ENCODE measurements at places on chromosomes 11 and 22. TPM values are rescaled to one million over a fixed set of nuclear protein-coding genes. Genes with fewer than 3 reads are reported as not detected.

DNA sequence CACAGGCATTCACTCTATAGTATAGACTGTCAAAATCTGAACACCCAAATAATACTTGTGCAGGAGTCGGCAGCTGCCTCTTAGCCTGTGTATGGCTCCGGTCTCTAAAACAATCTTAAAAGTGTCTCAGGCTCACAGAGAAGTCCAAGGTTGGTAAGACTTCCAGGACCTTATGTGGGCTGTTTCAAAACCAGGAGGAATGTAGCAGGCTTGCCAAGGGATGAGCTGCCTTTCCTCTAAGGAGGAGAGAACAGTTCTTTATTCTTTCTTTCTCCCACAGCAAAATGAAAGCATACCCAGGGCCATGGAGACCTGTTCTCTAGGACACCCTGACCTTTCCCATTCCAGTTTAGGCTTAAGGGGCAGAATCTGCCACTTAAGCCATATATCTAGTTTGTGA lies 176.5 kb downstream of the TRPC6 start:
- H3K4me1 ChIP-seq = no peaks in the 10 kb centered on the region
- H3K36me3 ChIP-seq = no peaks in the 10 kb centered on the region
- H3K4me3 ChIP-seq = no peak overlapping the region
- no peak overlapping the region for H3K27ac ChIP-seq
- DNase-seq = peak; percentile 34

GRCh38 chr11:9626496-9627394 lies 37.1 kb upstream of the SWAP70 start:
- H3K4me3 ChIP-seq = no peak overlapping the region
- H3K27ac ChIP-seq = peak overlapping the region; percentile 11
- no peak for DNase-seq
- H3K27me3 ChIP-seq = no peaks in the 10 kb centered on the region

DNA sequence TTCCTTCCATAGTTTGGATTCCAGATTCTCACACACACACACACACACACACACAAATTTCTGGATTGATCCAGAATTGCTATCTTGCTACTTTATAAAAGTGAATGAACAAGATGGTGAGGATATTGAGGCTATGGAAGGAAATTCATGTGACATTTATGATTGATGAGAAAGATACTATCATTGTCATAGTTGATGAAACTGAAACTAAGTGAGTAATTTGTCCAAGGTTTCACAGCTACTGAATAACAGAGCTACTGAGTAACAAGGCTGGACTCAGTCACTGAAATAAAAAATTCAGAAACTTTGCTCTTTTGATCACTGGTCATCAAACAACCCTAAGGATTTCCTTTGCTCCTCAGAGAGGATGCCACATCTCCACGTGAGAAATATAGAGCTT lies 16.2 kb downstream of the OR5D16 start:
- H3K27me3 ChIP-seq = no peaks in the 10 kb centered on the region
- H3K4me1 ChIP-seq = no peaks in the 10 kb centered on the region
- H3K4me3 ChIP-seq = no peak overlapping the region
- DNase-seq = no peak
- no peaks in the 10 kb centered on the region for H3K36me3 ChIP-seq

DNA sequence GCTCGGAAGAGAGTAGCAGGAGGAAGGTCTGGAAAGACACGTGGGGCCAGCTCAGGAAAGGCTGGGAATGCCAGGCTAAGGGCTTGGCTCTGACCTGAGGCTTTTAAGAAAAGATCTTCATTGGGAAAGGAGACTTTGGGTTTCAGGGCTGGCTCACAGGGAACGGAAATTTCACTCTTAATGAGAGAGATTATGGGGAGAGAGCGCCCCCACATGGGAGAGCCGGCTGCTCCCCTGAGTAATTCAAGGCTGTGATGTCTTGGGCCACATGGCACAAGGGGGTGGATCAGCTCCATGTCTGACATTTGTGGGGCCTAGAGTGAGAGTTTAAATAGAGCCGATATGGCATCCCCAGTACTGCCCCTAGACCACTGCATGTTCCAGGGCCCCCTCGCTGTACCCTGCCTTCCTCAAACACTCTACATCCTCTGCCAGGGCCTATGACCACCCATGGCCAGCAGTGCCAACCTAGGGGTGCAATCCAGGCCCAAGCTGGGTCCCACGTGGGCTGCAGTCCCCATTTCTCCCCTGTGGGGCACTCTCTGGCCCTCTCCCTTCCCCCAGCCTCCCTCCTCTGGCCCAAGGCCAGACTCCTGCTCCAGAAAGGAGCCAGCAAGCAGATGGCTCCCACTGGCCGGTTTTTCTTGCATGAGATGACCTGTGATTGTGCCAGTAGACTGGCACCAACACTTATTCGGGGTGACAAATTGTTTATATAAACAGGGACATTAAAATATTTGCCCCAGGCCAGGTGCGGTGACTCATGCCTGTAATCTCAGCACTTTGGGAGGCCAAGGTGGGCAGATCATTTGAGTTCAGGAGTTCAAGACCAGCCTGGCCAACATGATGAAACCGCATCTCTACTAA lies 75.2 kb downstream of the ISX start:
- H3K4me3 ChIP-seq = no peak overlapping the region
- H3K27ac ChIP-seq = no peak overlapping the region
- H3K4me1 ChIP-seq = no peaks in the 10 kb centered on the region
- H3K27me3 ChIP-seq = no peaks in the 10 kb centered on the region

DNA sequence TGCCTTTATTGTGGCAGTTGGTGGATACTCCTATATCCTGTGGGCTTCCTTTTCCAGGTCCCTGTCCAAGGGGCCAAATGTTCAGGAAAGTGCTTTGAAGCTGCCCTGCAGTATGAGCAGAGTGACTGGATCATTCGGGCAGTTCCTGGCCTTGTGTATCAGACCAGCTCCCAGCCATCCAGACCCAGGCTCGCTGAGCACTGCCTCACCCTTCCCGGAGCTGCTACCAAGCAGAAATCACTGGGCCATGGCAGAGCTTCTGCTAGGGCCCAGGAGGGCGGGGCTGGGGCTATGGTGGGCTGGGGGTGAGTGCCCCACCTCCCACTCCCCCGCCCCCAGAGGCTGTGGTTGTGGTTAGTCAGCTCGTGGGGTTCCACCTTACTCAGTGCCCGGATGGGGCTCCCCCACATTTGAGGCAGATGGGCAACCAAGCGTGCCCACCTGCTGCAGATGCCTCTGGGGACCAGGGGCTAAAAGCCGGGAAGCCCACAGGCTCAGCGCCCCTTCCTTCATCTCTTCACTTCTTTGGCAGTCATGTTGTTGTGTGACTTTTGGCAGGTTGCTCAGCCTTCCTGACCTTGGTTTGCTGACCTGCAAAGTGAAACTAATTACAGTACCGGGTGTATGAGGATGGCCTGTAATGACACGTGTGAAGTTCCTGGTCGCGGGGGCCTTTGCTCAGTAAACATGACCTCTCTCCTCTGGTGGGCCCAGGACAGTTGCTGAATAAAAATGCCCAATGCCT lies 2.1 kb upstream of the LRRC32 start:
- H3K4me1 ChIP-seq = peaks cover 17% of the 10 kb centered on the region
- H3K4me3 ChIP-seq = no peak overlapping the region
- DNase-seq = no peak
- H3K27ac ChIP-seq = no peak overlapping the region

The JAML gene
- 3.5 TPM for total RNA-seq

DNA sequence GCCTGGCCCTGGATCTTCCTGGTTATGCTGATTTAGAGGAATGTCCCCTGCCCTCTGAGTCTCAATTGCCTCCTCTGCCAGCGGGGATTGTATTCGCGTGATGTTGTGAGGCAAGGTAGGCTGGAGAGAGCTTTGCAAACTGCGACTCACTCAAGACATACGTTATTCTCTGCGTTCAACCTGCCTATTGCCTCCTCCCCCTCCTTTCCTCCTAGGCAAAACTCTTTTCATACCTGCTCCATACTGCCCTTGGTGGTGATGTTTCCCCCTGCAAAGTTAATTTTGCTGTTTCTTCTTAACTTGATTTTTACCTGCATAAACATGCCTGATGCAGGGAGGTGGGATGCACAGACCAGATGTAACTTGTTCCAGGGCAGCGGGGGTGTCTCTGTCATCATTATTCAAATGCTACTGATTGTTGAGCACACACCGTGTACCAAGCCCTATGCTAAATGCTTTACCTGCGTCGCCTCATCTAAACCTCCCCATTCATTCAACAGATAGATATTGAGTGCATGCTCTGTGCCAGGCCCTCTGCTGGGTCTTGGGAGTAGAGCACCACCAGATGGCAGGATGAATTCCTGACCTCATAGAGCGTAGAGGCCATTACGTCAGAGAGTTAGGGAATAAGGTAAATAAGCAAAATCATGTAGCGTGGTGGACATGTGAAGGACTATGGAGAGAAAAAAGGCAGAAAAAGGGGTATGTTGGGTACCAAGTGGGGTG lies 29.0 kb downstream of the SGSM1 start:
- peak; percentile 32 for DNase-seq
- no peaks in the 10 kb centered on the region for H3K4me1 ChIP-seq
- H3K4me3 ChIP-seq = no peak overlapping the region
- no peak overlapping the region for H3K27ac ChIP-seq
- H3K27me3 ChIP-seq = no peaks in the 10 kb centered on the region

DNA sequence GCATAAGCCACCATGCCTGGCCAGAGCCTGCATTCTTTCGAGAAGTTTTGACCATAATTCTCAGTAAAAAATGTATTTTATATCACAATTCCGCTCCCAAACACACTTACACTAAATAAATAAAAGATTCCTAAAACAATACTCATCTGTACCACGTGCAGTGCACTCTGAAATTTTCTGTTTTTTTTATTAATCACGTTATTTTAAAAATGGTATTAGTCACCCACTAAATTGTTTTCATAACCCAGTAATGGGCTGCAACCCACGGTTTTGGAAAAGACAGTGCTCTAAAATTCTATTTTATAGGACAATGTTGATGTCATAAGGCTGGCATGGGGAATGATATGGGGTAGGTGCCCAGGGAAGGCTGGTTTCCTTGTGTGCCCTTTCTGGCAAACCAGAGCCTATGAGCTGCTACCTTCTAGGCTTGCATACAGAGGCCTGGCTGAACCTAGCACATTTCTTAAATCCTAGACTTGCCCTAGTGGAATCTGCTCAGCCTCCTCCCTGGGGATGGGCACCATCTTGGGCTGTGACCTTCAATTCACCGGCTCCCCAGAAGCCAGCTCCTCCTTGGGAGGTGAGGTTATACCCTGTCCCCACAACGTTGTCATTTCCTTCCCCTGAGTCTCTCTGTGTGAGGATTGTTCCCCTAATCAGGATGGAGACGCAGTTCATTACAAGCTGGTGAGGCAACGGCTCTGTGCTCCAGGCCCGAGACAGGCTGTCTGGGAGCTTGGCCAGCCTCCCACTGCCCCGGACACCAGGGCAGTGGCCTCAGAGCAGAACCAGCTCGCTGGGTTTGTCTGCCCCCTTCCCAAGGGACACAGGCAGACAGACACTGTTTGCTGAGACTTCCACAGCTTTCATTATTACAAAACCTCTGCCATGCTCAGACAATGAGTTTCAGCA lies 116.5 kb upstream of the NAV2 start:
- no peak for DNase-seq
- H3K27me3 ChIP-seq = no peaks in the 10 kb centered on the region
- H3K4me3 ChIP-seq = no peak overlapping the region
- no peak overlapping the region for H3K27ac ChIP-seq

DNA sequence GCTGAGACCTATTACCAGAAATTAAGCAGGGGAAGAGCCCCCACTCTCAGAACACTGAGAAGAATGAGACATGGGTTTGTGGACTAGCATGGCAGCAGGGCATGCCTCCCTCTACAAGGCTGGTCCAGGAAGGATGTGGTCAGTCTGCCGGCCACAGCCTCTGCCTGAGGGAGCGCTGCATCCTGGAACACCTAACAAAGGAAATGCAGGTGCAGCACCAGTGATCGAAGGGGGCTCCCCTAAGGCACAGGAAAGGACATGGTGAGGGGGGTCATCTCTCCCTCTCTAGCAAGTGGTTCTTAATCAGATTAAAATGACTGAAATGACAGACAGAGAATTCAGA lies 40.6 kb upstream of the ARL14EP start:
- no peaks in the 10 kb centered on the region for H3K4me1 ChIP-seq
- DNase-seq = no peak
- H3K36me3 ChIP-seq = no peaks in the 10 kb centered on the region
- H3K27me3 ChIP-seq = no peaks in the 10 kb centered on the region
- no peak overlapping the region for H3K27ac ChIP-seq

The ZP1 gene
- total RNA-seq = 3.5 TPM

DNA sequence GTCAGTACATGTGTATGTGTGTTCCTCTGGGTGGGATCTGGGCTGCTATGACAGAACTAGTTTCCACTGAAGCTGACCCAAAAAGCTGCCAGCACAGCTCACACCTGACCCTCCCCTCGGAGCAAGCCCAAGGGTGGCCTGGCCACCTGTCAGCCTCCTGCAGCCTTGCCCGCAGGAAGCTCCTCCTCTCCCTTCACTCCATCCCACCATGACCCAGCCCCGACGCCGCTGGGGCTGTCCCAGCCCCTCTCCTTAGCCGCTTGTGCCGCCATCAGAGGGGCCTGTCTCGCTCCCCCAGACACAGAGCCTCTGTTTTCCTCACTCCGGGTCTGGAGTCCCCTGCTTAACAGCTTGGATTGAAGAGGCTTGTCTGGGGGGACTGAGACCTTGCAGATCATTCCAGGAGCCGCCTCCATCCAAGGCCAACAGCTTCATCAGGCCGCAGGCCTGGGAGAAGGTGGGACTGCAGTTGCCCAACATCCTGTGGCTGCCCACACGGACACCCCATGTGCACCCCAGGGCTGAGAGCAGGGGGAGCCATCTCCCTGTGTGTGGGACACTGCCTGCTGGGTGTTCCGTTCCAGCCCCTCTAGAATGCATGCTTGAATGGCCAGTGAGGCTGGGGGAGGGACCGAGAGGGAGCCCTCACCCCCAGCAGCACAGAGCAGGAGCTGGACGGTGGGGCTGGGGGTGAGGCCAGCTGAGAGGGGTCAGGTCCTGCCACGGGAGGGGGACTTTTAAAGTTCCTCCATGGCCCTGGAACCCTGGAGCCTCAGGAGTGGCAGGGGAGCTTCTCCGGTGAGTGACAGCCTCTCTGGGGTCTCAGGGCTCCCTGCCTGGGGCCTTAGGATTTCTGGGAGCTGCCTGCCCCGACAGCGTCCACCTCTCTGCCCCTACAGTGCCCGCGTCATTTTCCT lies 696 bp downstream of the MRGPRF start:
- peak overlapping the region; percentile 56 for H3K4me3 ChIP-seq
- H3K27ac ChIP-seq = peak overlapping the region; percentile 88
- no peaks in the 10 kb centered on the region for H3K36me3 ChIP-seq
- no peaks in the 10 kb centered on the region for H3K27me3 ChIP-seq
- no peak for DNase-seq

GRCh38 chr11:69202511-69203221 lies 46.9 kb downstream of the SMIM38 start:
- H3K27me3 ChIP-seq = no peaks in the 10 kb centered on the region
- H3K36me3 ChIP-seq = no peaks in the 10 kb centered on the region
- no peaks in the 10 kb centered on the region for H3K4me1 ChIP-seq
- H3K27ac ChIP-seq = no peak overlapping the region
- H3K4me3 ChIP-seq = no peak overlapping the region

The LGR4 gene
- total RNA-seq = 95.9 TPM
